ENCODE measurements at places on chromosomes 2 and 18.

DNA sequence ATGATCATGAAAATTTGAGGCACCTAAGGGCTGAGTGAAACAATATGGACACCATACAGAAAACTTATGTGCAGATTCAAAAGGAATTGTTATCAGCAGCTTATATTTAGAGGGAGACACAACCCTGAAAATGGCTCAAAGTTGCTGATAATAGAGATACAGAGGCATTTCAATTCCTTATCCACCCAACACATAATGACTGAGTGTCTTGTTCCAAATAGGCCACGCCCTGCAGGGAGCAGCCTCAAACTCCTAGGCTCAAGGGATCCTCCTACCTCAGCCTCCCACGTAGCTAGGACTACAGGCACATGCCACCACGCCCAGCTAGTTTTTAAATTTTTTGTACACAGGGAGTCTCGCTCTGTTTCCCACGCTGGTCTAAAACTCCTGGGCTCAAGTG lies 79.0 kb downstream of the LBH start:
- DNase-seq: no peak

GRCh38 chr18:58217052-58217451 lies 173.0 kb downstream of the NEDD4L start:
- no peak for DNase-seq

- peak; percentile 84 for DNase-seq
These were observed 24.2 kb upstream of the RHOB start for GRCh38 chr2:20422402-20423271.

- peak; percentile 57 for DNase-seq
These were observed 571 bp downstream of the YWHAQ start for GRCh38 chr2:9630117-9630735.

DNA sequence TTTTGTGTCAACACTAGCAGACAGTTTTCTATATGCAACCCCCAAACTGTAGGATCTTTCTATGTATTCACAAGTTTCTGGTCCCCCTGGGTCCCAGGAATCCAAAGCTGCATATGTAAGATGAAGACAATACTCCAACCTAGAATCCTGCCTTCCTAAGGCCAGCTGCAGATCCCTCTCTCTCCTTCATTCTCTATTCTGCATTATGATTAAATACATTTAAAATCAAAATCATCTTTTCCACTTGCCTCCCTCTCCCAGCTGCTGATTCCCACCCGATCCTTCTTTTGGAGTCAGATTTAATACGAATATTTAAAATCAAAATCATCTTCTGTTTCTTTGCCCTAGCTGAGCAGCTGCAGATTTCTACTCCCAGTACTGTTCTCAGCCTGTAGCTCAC lies 783.0 kb upstream of the ZEB2 start:
- DNase-seq: no peak

DNA sequence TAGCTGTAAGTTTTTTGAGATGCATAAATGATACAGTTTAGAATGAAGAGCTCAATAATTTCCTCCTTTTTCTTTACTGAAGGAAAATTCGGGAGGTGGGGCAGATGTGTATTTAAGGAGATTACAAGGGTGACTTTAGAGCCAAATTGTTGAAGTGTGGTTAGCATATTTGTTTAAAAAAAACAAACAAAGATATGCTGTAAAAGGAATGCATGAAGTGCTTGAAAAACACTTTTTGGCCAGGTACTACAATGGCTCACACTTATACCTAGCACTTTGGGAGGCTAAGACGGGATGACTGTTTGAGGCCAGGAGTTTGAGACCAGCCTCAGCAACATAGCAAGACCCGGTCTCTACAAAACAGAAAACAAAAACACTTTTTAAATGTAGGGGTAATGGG lies 38.4 kb downstream of the CD302 start:
- no peak for DNase-seq

GRCh38 chr2:158120664-158121641 lies 19.3 kb downstream of the UPP2 start:
- no peak for DNase-seq

- DNase-seq: no peak
These were observed 42.9 kb downstream of the TMEFF2 start for GRCh38 chr2:192151853-192152252.

GRCh38 chr2:33488178-33488690 lies 11.8 kb downstream of the RASGRP3 start:
- DNase-seq: no peak

Measured in NCI-H1694 (cell line).